ENCODE measurements at places on chromosomes 1 and 21. TPM values are rescaled to one million over a fixed set of nuclear protein-coding genes. Genes with fewer than 3 reads are reported as not detected.

The RPTN gene
- polyA plus RNA-seq: not detected

The RNF223 gene
- 0.08 TPM for polyA plus RNA-seq

The LHX8 gene
- polyA plus RNA-seq: not detected

The FABP3 gene
- polyA plus RNA-seq: 160 TPM

All from forelimb muscle (tissue), 1 donor.